Endothelial cell of umbilical vein (primary cell): ENCODE measurements at places on chromosomes 2 and 18. TPM values are rescaled to one million over a fixed set of nuclear protein-coding genes. Genes with fewer than 3 reads are reported as not detected.

- DNase-seq = peak; percentile 39
- H3K27me3 ChIP-seq = no peaks in the 10 kb centered on the region
- no peaks in the 10 kb centered on the region for H3K36me3 ChIP-seq
- H3K4me1 ChIP-seq = peaks cover 8% of the 10 kb centered on the region
- H3K27ac ChIP-seq = no peak overlapping the region
Measured at GRCh38 chr2:168819050-168819715, 16.7 kb downstream of the NOSTRIN start.

Gene POTEI
- 0.13 and 0.16 TPM in 2 replicates for total RNA-seq

- no peaks in the 10 kb centered on the region for H3K4me1 ChIP-seq
- H3K27ac ChIP-seq = no peak overlapping the region
- H3K4me3 ChIP-seq = no peak overlapping the region
- DNase-seq = no peak
- no peaks in the 10 kb centered on the region for H3K27me3 ChIP-seq
- no peaks in the 10 kb centered on the region for H3K36me3 ChIP-seq
Measured at GRCh38 chr2:62956651-62957050, 94.0 kb upstream of the OTX1 start.

DNA sequence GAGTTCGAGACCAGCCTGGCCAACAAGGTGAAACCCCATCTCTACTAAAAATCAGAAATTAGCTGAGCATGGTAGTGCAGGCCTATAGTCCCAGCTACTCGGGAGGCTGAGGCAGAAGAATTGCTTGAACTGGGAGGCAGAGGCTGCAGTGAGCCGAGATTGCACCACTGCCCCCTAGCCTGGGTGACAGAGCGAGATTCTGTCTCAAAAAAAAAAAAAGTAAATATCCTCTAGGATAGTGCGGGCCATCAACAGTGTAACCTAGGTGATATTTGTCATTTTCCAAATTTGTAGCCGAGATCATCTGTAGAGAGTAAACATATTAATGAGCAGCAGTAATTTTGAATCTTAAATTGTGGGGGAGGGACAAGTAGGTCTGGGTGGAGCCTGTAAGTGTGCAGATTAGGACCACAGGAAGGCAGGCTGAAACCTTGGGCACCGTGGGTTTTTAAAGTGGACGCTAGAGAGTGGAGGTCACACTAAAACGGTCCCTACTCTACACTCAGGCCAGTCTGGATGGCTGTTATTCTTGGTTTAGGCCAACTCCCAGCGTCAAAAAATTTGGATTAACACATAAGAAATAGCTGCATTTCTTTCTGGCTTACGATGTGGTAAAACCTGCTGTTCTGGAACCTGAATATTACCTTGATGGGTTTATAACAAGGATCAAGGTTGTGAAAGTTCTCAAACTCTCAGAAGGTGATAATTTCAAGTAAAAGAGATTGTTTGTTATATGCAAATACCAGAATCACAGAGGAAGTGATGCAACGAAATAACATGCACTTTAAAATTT lies 22.7 kb upstream of the TET3 start:
- H3K4me1 ChIP-seq = no peaks in the 10 kb centered on the region
- H3K36me3 ChIP-seq = peaks cover 2% of the 10 kb centered on the region
- DNase-seq = no peak
- H3K27me3 ChIP-seq = no peaks in the 10 kb centered on the region

Gene TMEM18
- total RNA-seq = 23.1 and 23.7 TPM in 2 replicates

DNA sequence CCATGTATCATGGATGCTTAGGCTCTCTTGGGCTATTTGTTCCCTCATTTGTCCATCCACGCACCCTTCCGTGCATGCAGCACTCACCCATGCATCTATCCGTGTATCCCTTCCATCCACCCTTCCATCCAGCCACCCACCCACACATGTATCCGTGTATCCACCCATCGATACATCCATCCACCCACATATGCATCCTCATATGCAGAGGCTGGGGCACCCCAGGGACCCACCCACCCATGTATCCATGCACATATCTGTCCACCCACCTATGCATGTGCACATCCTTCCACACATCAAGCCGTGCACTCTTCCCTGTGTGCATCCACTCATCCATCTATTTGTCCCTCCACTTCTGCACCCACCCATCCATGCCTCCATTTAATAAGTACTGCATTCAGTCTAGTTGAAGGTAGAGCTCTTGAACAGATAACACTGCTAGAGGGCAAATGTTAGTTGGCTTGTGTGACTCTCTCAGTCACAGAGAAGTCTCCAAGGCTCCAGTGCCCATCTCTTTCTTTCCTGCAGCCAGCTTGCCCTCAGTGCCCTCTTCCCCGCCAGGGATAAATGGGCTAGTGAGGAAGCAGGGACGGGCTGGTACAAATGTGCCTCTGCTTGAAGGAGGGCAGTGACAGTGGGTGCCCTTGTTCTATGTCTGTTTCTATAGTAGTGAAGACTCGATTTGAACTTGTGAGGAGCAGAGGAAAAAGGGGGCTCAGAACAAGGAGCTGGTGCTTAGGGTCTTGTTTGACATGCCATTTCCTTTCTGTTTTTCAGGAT lies 61.5 kb downstream of the EMILIN2 start:
- no peak overlapping the region for H3K27ac ChIP-seq
- no peak overlapping the region for H3K4me3 ChIP-seq
- no peaks in the 10 kb centered on the region for H3K27me3 ChIP-seq
- DNase-seq = no peak
